ENCODE measurements at places on chromosomes 1 and 21.

GRCh38 chr1:165910764-165911421, 83.5 kb downstream of the UCK2 start:
- DNase-seq = no peak

GRCh38 chr1:32889731-32890278, 3.5 kb downstream of the HPCA start:
- no peak for DNase-seq

DNA sequence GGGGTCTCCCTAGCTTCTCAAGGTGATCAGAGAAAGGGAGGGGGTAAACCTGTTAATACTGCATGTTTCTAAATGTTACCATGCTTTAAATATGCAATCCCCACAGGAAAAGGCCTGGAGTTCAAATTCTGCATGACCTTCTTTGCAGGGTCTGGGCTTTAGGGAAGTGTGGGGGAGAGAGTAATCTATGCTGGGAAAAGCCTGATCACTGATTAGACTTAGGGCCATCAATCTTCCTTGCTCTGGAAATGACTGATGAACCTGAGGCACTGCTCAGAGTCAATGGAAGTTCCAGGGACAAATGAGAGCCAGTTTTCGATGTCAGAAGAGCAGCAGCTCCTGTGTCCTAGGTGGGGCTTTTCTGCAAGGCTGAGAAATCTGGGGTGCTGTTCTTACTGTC, 3.2 kb upstream of the SPRR1A start:
- no peak for DNase-seq

- no peak for DNase-seq
Measured at GRCh38 chr1:119139857-119140176, 636 bp downstream of the WARS2 start.

- no peak for DNase-seq
Measured at GRCh38 chr1:246518456-246519205, 11.6 kb upstream of the SMYD3 start.

GRCh38 chr1:63662056-63662836, 69.0 kb downstream of the PGM1 start:
- DNase-seq = no peak

DNA sequence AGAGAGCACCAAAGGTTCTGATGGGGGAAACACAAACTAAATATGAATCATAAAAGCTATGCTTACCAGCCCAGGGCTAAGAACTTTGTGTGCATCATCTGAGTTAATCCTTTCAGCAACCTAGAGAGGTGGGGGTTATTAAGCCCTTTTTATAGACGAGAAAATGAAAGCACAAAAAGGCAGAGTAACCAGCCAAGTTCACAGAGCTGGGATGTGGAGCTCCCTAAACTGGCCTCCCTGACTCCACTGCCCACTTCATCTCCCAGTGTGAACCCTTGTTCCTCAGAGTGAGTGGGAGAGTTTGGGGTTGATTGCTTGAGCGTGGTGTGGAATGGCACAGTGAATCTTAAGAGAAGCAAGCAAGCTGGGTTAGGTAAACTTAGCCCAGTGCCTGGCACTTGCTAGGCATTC, 10.8 kb upstream of the BCAR3 start:
- DNase-seq = no peak

- DNase-seq = no peak
Measured at GRCh38 chr21:14744368-14744767, 198.3 kb upstream of the SAMSN1 start.

DNA sequence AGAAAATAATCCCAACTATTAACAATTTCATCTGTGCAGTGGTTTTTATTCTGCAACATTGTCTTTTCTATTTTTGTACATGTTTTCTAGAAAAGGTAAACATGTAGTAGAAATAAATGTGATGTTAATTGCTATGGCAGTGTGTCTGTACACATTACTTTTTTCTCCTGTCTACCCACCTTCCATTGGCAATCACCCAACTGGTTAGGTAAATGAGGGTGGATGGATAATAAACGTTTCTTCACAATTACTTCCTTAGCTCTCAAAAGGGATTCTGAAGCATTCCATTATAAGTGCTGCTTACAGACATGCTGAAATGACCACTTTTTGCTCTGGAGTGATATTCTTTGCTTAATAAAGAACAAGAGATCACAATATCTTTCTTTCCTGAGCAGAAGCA, 61.4 kb downstream of the MAGI3 start:
- DNase-seq = no peak

DNA sequence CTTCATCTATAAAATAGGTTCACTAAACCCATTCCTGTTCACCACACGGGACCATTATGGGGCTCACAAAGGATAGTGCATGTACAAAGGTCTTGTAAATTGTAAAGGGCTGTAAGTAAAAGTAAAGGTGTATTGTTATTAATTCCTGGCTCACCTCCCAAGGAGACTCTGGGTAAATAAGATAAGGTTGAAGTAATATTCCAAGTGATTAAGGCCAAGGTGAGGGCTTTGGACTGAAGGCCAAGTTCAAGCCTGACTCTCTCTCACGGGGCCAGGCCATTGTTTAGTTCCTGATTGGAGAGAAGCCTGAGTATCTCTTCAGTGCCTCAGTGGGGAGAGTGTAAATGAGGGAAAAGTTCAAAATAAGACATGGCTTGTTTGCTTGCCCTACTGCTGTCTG, 19.5 kb upstream of the ZFYVE9 start:
- no peak for DNase-seq

GRCh38 chr1:236258114-236258622, 23.6 kb downstream of the ERO1B start:
- DNase-seq = no peak

- no peak for DNase-seq
Measured at GRCh38 chr1:236639686-236640085, 35.4 kb upstream of the HEATR1 start.

DNA sequence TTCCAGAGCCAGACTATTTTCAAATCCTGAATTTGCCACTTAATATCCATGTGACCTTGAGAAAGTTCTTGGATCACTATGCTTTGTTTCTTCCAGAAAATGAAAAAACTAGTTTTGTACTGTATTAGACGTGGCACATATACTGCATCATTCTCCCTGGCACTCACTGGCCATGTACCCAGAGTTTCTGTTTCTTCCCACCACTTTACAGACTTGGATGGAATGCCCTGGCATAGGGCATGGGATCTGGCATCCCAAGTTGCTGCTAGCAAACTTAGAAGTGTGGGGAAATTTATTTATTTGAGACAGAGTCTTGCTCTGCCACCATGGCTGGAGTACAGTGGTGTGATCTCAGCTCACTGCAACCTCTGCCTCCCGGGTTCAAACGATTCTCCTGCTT, 10.0 kb downstream of the KLF18 start:
- DNase-seq = no peak

- no peak for DNase-seq
Measured at GRCh38 chr1:156838972-156839371, 19.9 kb downstream of the INSRR start.

DNA sequence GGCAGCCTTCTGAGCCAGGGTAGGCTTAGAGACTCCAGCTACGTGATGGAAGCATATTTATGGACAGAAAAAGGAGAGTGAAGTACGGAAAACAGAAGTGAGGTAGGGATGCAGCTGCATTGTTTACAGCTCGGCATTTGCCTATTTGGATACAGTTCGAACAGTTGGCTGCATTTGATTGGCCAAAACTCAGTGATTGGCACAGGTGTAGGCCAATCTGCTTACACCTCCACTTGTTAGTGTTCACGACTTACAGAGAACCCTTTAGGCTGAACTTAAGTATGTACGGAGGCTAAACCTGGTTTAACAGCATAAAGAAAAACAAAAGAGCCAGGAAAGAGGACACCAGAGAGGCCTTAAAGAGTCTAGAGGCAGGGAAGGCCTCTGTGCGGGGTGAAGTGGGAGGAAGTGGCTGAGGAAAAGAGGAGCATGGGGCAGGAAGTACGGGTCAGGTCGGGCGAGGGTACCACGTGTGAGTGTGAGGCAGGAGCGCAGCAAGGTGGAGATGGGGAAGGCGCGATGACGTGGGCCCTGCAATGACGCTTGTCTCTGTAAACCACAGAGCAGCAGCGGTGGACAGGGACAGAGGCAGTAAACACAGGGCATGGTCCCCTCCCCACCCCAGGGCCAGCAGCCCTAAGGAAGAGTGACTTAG, 32.0 kb downstream of the RSPH1 start:
- no peak for DNase-seq

DNA sequence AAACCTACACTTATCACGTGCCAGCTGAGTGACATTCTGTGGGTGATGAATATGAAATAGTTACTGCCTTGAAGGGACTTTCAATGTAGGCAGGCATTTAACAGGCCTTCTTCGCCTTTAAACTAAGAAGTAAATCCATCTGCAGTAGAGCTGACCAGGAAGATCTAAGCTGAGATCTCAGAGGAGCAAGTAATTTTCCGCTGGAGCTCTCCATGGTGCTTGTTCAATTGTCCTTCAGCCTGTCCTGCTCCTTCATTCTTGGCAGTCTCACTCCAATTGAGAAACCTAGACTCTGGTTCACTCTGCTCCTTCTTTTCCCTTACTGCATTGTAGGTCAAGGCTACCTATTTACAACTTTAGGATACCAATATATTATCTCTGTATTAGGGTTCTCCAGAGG, 183.5 kb downstream of the HMCN1 start:
- DNase-seq = no peak

- DNase-seq = no peak
Measured at GRCh38 chr1:149848340-149849110, 50.8 kb upstream of the BOLA1 start.

GRCh38 chr21:38982096-38982495, 176.4 kb downstream of the ETS2 start:
- no peak for DNase-seq

- no peak for DNase-seq
Measured at GRCh38 chr1:238439511-238439910, 548.8 kb upstream of the ZP4 start.

GRCh38 chr1:178997428-178997827, 28.3 kb upstream of the FAM20B start:
- DNase-seq = no peak

GRCh38 chr1:36697836-36698605, 215.3 kb upstream of the CSF3R start:
- DNase-seq = no peak
